Stimulated activated CD4-positive, alpha-beta T cell treated with anti-CD3 and anti-CD28 coated beads, Interleukin-12 subunit alpha, Interleukin-12 subunit beta, amount 100 ng/mL, for 48 hours (primary cell): ENCODE measurements at places on chromosomes 1 and 21.

DNA sequence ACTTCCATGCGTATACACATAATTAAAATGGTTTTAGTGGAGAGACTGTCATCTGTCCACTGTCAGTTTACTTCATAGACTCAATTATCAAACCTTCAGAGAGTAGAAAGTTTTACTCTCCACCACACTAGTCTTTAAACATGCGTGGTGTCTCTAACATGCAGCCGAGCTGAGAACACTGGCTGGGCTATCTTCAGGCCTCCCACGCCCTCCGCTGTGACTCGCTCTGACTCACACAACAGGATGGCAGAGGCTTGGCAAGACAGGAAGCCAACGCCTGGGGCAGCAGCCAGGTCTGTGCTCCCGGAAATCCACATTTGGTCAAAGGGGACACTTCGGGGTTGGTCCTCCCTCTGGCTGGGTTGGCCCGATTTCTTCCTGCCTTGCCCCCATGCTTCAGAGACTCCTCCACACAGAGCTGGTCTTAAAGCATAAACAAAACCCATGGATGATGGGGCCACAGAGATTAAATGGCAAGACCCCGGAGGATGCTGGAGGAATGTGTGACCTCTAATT, 22.7 kb upstream of the IFNGR2 start:
- DNase-seq = peak; percentile 86

- no peak for DNase-seq
Observed at GRCh38 chr1:63688302-63688890, 85.4 kb upstream of the ROR1 start.

- DNase-seq = no peak
Observed at GRCh38 chr1:13679651-13680050, 20.3 kb upstream of the PRDM2 start.

GRCh38 chr1:116380499-116381242, 7.6 kb downstream of the ATP1A1 start:
- no peak for DNase-seq

DNA sequence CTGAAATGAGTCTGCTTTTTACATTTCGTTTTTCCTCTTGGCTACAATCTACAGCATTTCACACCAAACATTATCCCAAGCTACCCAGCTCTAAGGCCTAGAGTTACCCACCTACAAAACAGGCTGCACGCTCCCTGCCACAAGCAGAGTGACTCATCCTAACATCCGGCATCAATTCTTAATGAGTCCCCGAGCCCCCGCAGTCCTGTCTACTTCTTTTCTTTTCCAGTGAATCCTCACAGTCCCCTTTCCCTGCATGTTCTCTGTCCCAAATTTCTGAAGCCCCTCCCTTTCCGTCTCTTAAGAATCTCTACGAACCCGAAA, 650 bp downstream of the PCNX2 start:
- peak; percentile 29 for DNase-seq

DNA sequence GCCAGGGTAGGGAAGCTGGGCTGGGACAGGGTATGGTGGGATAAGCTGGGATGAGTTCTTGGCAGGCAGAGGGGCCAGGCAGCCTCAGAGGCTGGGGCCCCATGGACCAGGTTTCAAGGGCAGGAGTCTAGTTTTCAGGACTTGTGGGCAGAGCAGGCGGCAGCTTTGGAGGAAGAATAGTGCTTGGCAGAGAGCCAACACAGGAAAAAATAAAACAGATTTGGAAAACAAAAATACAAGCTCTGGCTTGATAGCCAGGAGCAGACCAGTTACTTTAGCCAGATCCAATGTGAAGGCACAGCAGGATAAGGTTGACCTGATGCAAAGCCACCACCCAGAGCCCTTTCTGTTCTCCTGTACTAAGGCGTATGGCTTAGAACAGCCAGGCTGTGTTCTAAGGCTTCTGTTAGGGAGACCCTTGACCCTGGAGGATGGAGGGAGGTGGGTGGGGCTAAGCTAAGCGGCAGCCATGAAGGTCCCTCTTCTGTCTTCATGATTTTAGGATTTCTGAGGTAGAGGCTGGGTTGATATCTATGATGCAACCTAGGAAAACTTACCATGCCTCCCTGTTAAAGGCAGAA, 5.5 kb downstream of the TRAF5 start:
- no peak for DNase-seq
